ENCODE measurements at places on chromosomes 3 and 15.

GRCh38 chr3:77320514-77320913, 280.6 kb downstream of the ROBO2 start:
- DNase-seq = no peak

DNA sequence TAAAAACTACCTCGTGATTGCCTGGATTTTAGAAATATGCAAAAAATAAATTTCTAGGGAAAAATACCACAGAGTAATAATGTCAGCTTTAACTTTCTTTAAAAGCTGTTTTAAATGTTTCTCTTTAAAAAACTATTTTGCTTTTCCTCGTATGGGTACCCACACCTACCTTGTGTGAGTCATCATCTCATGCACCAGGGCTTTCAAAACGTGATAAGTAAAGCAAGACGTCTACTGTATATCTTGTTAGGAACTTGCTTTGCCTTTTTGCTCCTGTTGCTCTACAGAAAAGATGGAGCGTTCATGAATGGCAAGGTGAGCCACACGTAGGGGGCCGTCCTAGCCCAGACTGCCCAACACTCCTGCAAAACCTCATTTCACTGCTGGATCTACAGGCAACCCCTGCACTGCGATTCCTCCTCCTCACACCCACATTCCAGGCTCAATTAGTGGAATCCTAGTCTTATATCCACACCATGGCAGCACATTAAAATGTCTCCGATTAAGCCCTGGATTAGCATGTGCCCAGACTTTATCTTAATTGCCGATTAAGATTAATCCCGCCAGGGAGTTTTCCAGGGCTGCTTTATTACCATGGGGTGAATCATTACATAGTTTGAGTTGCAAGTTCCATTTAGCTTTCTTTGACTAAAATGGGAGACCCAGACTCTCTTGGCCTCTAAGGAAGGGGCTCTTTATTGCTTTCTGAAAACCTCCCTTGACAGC, 293.6 kb upstream of the ICE2 start:
- no peak for DNase-seq

GRCh38 chr3:54891540-54891897, 36.3 kb downstream of the LRTM1 start:
- no peak for DNase-seq

DNA sequence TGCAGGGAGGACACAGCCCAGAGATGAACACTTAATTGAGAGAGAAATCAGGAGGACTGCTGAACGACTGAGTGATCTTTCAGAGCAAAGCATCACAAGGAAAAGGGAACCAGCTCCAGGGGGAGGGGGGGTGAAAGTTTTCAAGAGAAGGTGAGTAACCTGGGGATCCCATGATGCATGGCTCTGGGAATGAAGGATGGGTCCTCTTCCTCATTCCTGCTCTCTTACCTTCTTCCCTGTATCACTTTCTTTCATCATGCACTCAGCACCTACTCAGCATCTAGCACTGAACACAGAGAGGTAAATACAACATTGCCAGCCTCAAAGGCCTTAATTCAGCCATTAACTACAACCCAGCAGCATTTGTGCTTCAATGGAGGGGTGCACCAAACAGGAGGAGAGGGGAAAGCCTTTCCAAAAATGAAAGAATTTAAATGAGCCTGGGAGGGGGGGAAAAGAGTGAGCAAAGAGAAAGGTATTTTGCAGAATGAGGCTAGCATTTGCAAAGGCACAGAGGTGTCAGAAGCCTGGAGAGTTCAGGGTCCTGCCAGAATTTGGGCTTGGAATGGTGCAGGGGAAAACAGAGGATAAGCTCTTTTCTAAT, 427.4 kb downstream of the FOXP1 start:
- no peak for DNase-seq

GRCh38 chr3:148943506-148944205, 47.7 kb upstream of the GYG1 start:
- peak; percentile 39 for DNase-seq

- no peak for DNase-seq
Measured at GRCh38 chr3:70597312-70597711, 284.9 kb upstream of the MDFIC2 start.

DNA sequence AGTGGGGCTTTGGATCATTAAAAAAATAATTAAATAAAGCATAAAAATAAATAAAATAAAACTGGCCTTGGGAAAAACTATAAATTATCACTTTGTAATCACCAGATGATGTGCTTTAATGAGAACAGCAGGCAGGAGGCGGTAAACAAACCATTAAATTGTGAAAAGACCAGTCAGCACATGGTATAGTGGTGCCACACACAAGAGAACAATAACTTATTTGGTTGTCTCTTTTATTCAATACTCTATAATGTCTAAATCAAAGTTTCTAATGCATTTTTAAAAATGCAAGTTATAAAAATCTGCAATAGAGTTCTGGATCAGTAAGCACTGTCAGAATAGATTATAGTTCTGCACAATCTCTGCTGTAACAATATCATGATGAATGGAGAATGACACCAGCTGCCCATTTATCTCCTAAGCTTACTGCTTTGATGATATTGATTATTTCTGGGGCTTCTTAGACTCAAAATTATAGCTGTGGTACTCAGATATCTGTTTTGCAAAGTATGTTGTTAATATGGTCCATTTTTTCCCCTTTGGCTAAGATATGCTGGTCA, 259.3 kb downstream of the NAALADL2 start:
- no peak for DNase-seq

DNA sequence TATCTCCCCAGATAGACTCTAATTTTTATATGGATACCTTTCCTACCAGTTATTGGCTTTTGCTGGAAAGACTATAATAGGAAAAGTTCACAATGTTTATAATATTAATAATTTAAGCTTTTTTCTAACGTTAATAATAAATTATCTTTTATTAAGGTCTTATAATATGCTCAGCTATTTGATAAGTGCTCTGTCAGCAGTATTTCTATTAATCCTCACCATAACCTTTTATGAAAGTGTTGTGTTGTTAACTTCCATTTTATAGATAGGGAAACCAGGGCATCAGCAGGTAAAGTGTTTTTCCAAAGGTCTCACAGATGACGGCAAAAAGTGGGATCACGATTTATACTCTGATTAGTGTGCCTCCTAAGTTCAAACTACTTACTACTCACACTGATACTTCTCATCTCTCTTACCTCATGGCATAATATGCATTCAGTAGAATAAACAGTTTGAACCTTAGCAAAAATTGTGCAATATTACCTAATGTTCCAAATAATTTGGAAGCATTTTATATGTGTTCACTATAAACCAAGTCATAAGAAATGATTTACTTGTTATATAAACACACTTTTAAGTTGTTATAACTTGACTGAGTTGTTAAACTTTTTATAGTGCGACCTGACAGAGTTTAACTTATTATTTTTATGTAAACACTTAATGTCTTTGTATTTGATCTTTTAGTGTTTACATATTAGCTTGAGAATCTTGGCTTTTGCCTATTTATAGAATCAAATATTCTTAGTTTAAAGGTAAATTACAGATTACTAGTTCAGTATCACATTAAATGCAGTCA, 274.9 kb upstream of the DCBLD2 start:
- DNase-seq = no peak

DNA sequence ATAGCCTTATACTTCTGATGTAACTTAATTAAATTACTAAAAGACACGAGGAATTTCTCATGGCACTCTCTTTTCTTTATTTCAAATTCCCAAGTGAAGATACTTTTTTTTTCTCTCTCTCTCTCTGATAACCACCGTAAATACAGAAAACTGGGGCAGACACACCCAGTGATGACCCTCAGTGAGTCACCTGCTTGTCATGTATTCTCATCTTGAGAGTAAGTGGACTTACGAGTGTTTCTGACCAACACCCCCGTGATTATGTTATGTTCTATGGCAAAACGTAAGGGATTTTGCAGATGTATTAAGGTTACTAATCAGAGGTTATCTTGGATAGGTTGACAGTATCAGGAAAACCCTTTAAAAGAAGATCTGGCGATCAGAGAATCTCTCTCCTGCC, 348.8 kb upstream of the ZNF717 start:
- no peak for DNase-seq

GRCh38 chr3:134796281-134797056, 1.4 kb downstream of the EPHB1 start:
- no peak for DNase-seq

DNA sequence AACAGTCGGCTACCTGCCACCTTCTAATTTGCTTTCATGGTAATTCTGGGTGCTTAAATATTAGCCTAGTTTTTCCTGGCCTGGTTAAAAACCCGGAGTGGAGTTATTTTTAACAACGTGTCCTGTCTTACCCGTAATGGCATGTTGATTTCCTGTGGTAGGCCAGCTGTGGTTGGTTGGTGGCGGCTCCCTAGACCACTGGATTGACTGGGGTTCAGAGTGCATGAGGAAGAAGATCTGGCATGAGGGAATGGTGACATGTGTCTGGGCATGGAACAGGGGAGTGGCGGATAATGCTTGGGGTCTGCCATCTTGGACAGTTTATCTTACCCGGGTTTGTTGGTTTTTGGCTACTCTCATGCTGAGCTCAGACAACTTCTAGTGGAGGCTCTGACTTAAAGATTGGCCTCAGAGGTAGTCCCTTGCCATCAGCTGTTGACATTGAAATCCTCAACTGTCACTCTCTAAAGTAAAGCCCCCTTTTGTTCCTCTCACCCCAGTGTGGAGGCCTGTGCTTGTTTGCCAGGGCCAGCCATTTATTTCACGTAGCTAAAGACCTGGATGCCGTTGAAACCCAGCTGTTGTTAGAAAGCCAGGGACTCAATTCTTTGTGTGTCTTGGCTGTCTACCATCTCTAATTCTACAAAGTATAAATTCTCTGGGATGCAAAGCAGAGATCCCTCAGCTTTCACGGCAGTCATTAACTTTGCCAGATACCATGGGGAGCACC, 81.6 kb downstream of the DNASE1L3 start:
- no peak for DNase-seq

DNA sequence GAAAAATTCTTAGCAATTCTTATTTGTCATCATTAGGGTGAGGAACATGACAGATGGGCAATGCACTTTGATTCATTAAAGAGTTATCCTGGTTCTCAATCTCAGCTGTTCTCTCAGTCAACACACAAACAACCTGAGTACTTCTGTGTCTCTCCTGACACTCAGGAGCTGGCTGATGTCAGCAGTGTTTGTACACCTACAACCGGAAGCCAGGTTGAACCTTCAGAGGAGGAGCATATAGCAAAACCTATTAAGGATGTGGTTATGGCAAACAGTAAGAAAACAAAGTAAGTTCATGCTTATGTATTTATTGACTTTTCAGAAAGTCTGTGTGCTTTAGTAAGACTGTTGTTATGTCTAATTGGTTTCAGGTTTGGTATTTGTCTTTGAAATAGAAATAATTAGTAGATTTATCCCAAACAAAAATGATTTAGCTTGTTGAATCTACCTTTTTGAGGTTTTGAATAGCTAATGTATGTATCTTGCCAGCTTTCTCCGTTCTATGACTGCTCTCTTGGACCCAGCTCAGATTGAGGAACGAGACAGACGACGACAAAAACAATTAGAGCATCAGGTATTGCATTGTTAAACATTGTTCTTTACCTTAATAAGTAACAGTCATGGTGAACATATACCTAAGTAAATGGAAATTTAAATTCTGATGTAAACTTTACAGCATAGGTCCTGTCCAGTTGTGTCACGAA, 36.6 kb downstream of the CCDC66 start:
- DNase-seq = no peak

DNA sequence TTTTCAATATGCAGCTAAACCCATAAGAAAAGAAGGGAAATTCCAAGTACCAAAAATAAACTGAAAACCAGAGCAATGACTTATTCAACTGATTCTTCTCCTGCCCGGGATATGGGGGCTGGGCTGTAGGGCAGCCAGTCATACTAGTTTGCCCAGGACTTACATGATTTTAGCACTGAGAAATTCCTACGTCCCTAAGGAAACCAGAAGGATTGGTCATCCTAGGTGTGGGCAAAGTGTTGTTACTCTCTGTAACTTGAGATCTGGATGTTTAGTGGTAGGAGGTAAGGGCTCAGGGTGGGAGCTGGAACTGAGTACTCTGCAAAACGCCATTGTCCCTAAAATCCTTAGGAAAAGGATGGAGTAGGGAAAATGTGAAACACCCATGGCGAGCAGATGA, 1.2 kb upstream of the DAZL start:
- DNase-seq = no peak

GRCh38 chr15:98658831-98659699, 10.7 kb downstream of the IGF1R start:
- peak; percentile 25 for DNase-seq

- no peak for DNase-seq
Measured at GRCh38 chr3:60986552-60986951, 264.7 kb downstream of the FHIT start.

DNA sequence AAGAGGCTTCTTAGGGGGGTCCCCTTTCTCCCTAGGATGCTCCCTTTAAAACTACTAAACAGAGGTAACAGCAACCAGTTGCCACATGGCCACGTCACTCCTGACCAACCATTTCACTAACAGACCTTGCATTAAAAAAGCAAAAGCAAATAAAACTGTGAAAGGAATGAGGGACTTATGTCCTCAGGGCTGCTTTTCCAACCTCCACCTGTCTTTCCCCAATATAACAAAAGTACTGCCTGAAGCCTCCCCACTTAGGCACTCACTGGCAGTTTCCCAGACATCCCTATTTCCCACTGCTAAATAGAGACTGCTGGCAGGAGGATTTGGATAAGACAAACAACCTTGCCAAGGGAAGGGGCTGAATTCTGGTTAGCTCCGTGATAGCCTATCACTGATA, 130.3 kb downstream of the ATP8B4 start:
- no peak for DNase-seq

DNA sequence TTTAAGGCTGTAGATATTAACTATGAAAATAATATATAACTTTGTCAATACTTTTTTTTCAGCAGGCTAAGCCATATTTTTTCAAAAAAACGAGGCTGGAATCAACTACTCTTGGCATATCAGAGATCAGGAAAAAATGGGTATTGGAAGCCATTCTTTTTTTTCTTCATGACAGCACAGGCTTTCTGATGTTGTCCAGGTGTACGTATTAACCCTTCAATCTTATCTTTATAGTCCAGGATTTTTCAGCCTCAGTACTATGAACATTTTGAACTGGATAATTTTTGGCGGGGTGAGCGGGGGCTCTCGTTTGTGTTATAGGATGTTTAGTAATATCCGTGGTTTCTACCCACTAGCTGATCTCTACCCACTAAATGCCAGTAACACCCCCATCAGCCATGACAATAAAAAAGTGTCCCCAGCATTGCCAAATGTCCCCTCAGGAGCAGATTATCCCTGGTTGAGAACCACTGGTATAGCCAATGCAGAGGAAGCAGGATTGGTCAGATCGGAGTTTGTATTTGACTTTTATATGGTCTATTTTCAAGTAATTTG, 52.0 kb downstream of the PLCL2 start:
- DNase-seq = no peak

- DNase-seq = no peak
Measured at GRCh38 chr15:28091313-28091712, 7.8 kb downstream of the OCA2 start.

GRCh38 chr3:186929186-186929585, 1.1 kb upstream of the ST6GAL1 start:
- no peak for DNase-seq

GRCh38 chr3:12286927-12287726, 1.7 kb upstream of the PPARG start:
- no peak for DNase-seq

DNA sequence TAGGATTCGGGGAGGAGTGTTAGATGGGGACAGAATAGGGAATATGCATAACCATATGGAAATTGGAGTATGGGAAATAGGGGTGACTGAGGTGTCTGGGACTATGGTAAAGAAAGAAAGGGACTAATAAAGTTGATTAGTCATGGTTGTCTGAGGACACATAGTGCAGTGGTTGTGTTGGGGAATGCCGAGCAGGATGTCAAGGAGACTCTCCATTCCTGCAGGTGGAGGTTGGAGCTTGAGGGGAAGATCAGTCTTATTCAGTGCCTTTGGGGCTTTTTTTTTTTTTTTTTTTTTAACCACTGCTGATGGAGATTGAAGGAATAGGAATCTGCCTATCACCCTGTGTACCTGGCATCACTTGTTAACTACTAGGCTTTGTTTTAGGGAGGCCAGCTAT, 10.8 kb downstream of the NMD3 start:
- DNase-seq = no peak

All from NCI-H187 treated with DMSO at 0.1 percent for 48 hours (cell line).